ENCODE measurements at places on chromosomes 7 and 10. TPM values are rescaled to one million over a fixed set of nuclear protein-coding genes. Genes with fewer than 3 reads are reported as not detected.

DNA sequence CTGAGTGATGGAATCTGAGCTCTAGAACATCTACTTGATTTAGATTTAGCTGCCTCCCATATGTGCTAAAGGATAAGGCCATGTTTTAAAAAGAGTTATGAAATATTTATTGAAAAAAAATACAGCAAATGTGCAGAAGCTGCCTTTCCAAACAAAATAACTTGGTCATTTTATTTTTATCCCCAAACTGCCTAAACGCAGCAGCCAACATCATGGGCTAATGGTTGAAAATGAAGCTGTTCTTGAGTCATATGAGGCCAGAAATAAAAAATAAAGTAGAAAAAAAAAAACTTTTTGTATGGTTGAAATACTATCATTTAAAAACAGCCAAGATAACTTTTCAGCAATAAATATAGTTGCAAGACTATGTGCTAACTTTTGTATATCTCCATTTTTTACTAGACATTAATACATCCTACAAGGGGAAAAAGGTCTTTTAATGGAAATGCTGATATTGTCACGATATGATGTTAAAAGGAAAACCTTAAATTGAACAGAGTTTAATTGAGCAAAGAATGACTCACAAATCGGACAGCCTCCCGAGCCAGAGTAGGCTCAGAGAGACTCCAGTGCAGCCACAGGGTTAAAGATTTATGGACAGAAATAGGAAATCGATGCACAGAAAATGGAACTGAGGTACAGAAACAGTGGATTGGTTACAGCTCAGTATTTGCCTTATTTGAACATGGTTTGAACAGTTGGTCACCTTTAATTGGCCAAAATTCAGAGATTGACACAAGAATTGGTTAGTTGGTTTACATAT is 305.8 kb downstream of the MDFIC start:
- no peaks in the 10 kb centered on the region for H3K36me3 ChIP-seq
- no peaks in the 10 kb centered on the region for H3K27me3 ChIP-seq
- no peak for DNase-seq
- no peak overlapping the region for H3K4me3 ChIP-seq
- no peak overlapping the region for H3K27ac ChIP-seq
- peaks cover 8% of the 10 kb centered on the region for H3K4me1 ChIP-seq

DNA sequence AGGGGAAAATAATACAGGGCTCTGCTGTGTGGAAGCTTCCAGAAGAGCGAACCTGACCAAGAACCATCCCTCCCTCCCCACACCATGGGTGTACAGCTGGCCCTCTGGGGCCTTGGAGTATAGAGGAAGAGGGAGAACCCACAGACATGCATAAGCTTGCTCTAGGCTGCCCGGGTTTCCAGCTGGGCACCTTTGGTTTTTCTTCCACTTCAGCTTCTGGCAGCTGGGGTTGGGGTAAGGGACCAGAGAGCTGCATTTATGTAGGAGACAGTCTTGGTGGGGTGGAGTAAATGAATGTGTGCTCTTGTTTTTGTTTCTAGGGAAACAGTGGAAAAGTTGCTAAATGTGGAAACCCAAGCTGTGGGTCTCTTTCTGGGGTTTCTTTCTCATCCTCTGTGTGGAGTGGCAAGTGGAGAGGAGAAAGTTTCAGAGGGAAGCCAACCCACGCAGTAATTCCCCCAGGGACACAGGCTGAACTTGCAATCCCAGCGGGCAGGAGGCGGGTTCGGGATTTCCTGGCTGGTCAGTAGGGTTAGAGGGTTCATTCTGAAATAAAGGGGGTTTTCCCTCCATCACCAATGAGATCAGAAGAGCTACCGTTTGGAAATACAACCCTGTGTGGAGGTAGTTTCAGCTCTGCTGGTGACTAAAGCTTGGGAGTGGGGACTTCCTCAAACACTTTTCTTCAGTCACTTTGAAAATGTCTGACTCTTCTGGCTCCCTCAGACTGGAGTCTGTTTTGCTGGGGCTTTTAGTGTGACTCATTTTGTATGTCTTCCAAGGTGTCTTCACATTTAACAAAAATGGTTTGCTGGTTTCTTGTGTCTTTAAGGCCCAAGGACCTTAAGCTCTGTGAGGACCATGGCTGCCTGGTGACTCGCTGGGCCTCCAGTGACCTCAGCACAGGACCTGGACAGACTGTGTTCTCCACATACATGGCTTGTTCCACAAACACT is 22.2 kb upstream of the SRGN start:
- peak overlapping the region; percentile 40 for H3K27ac ChIP-seq
- peaks cover 7% of the 10 kb centered on the region for H3K4me1 ChIP-seq
- no peaks in the 10 kb centered on the region for H3K36me3 ChIP-seq
- H3K27me3 ChIP-seq = no peaks in the 10 kb centered on the region

AP5Z1 gene
- 21.2 TPM for total RNA-seq

DNA sequence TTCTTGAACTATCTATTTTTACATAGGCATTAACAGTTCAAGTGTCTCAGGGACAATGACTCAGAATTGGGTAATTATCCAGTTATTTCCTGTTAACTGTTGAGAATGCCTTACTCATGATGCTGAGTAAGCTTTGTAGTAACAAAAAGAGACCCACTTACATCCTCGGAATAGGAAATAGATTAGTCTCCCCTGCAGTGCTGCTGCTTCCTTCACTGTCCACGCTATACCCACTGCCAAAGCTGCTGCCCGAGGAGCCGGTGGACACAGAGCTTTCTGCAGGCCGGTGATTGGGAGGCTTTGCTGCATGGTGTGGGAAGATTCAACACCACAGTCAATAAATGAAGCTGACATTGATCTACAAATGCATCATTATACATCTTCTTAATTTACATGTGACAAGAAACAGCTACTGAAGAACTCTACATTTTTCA is 357.1 kb downstream of the PCLO start:
- no peak for DNase-seq
- no peaks in the 10 kb centered on the region for H3K27me3 ChIP-seq
- no peaks in the 10 kb centered on the region for H3K36me3 ChIP-seq
- H3K4me1 ChIP-seq = no peaks in the 10 kb centered on the region
- no peak overlapping the region for H3K27ac ChIP-seq

DNA sequence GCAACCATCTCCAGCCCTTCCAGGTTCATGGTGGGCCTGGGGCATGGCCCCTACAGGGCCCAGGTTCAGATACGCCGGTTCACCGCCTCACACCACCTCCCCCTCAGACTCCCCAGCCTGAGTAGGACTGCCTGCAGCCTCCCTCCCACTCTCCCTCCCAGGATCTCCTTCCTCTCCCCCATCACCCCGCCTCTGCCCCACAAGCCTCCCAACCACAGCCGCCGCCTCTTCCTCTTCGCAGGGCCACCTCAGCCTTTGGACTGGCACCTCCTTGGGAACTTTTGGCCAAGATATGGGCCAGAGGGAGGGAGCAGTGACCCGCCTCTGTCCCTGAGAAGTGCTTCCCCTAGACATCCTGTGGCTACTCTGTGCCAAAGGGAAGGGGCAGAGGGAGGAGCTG is 9.3 kb downstream of the KCNIP2 start:
- H3K4me3 ChIP-seq = no peak overlapping the region
- H3K4me1 ChIP-seq = peaks cover 18% of the 10 kb centered on the region
